ENCODE measurements at places on chromosomes 12 and 14.

GRCh38 chr14:80465546-80466220 lies 254.4 kb upstream of the DIO2 start:
- DNase-seq, result no peak

DNA sequence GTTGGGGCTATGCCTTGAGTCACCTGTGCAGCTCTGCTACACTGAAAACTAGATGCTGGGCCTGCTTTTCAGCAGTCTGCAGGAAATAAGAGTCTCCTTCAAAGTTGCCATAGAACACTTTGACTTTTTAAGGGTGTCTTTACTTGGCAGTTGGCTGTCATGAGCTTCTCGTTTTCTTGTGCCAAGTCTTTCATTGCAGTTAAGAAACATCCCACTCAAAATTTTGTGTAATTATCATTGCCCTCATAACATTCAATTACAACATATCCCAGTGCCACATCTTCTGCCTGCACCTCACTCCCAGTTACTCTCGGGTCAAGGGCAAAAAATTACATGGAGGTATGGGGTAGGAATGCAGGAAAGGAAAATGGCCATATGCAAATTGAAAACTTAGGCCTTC lies 29.1 kb downstream of the GPR65 start:
- no peak for DNase-seq

DNA sequence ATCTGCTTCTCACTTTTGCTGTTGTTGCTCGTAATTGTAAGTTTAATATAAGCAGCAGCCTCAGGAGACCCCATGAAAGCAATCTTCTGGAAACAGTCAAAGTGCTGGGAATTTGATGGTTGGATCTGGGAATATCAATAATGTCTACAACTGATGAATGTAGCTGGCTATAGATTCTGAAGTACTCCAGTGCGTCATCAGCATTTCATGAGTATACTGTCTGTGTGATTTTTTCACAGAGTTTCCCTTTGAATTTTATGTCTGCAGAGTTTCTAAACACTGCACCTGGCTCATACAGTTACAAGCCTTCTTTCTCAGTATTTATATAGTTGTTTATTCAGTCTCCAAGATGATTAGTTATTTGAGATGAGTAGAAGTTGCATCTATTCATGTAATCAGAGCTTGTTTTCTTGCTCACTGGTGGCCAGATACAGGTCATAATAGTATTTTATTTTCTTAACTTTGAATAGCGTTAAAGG lies 222.3 kb downstream of the RAD51B start:
- no peak for DNase-seq

GRCh38 chr14:69260190-69260860 lies 367 bp downstream of the GALNT16 start:
- DNase-seq, result no peak

- DNase-seq, result no peak
These were observed 52.3 kb upstream of the RD3L start for GRCh38 chr14:103994535-103995184.

GRCh38 chr12:52865090-52865944 lies 16.5 kb upstream of the KRT78 start:
- no peak for DNase-seq

DNA sequence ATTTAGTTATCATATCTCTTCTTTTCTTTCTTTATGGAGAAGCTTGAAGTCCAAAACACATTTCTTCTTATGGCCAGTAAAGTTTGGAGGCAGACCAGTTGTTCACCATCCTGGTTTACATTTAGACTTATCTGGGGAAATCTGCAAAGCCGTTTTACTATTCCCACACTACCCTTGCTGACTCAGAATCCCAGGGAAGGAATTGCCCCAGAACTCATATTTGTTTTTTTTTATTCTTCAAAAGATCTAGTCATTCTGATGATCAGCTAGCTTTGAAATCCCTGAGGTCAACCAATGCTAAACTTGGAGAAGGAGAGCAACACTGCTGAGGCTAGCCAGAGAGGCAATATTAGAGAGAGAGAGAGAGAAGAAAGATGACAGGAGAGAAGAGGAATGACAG lies 12.3 kb upstream of the LMO3 start:
- no peak for DNase-seq

- no peak for DNase-seq
These were observed 1.8 kb downstream of the PTPN6 start for GRCh38 chr12:6952863-6953441.

- DNase-seq, result no peak
These were observed 3.3 kb downstream of the ARHGAP9 start for GRCh38 chr12:57476162-57476992.

GRCh38 chr12:4164188-4164558 lies 109.4 kb upstream of the CCND2 start:
- no peak for DNase-seq

DNA sequence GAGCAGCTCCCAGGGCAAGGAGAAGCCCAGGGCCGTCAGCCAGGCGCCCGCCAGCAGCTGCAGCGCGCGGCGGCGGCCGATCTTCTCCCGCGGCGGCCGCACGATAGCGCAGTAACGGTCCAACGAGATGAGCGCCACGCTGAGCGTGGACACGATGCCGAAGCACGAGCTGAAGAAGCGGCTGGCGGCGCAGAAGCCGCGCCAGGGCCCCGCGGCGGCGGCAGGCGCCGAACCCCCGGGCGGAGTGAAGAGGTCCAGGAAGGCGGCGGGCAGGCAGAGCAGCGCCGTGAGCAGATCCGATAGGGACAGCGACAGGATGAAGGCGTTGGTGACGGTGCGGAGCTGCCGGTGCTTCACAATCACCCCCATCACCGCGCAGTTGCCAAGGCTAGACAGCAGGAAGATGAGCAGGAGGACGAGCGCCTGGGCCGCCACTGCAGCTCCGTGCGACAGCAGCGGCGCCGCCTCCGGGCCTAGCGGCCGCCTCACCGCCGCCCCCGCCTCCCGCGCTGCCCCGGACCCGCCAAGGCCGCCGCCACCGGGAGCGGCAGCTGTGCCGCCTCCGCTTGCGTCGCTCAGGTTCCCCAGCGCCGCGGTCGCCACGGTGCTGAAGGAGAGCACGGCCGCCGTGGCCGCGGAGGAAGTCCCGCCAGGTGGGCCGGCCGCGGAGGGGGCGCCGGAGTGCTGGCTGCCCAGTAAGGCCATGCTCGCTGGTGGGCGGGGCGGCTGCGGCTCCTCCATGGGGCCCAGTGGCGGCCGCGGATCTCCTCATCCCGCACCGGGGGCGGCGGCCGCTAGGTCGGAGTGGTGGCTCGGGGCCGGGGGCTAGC lies 479 bp downstream of the GPR135 start:
- DNase-seq, result no peak

GRCh38 chr12:47803191-47803875 lies 16.4 kb downstream of the HDAC7 start:
- DNase-seq, result no peak

DNA sequence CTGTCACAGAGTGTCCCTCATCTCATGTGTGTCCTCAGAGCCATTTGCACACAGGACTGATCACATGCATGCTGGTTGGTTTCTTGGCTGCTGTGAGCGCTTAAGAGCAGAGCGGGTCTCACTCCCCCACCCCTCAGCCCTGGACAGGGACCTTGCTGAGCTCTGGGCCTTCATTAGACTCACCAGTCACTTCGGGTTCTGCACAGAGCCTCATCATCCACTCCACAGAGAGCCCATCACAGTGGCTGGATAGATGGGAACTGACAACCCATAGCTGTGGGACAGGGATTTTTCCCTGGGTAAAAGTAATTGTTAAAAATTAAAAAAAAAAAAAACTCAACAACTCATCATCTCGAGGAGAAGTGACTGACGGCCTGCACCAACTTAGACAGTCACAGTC lies 8.2 kb downstream of the GLRX5 start:
- DNase-seq, result no peak

DNA sequence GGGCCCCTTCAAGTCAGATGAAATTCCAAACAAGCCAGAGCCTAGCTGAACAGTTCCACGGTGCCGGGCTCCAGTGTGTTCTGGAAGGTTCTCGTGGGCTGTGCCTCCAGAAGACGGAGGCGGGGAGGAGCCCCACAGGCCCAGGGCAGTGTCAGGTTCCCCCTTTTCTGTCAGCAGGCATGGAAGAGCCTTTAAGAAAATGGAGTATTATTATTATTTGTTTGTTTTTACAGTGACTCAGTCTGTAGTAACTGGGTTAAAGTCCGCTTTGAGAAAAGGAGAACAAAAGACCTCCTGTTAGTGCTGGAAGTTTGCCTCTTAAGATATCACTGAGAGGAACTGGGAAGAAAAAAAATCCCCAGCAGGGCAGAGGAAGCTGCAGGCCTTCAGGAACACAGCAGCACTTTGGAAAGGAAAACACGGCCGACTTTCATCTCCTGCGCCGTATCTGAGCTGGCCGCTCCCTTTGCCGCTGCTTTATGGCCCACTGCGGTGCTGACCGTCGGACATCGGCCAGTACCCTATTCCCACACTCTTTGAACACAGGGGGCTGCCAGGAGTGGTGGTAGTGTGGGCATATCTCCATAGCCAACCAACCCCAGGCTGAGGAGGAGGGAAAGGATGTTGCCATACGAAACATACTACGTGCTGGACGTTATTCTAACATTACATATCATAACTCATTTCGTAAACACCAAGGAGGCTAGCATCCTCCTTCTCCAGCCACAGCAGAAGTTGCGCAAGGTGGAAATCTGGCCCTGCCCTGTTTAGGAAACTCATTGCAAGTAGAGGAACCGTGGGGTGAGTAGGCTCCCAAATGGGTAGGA lies 194.0 kb downstream of the ZFP36L1 start:
- DNase-seq, result no peak

DNA sequence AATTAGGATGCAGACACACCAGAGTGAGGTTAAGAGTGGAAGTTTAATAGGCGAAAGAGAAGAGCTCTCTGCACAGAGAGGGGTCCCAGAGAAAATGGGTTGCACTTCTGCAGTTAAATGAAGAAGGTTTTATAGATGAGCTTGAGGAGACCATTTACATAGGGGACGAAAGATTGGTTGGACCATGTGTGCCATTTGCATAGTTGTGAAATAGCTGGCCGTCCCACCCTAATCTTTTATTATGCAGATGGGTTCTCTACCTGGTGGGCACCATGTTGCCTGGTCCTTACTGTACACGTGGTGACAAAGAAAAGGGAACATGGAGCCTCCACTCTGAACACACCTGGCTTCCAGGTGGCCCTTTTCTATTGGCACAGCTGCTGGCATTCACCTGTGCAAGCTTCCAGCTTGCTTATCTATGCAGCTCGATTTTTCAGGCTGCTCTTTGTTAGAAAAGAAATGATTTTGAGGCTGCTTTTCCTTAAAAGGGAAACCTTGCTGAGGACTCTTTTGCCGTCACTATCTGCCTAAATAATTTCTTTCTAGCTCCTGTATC lies 67.1 kb upstream of the SRSF5 start:
- no peak for DNase-seq

GRCh38 chr14:79949906-79950305 lies 261.4 kb downstream of the DIO2 start:
- DNase-seq, result no peak

- no peak for DNase-seq
These were observed 20.5 kb upstream of the FBRSL1 start for GRCh38 chr12:132469423-132469822.

DNA sequence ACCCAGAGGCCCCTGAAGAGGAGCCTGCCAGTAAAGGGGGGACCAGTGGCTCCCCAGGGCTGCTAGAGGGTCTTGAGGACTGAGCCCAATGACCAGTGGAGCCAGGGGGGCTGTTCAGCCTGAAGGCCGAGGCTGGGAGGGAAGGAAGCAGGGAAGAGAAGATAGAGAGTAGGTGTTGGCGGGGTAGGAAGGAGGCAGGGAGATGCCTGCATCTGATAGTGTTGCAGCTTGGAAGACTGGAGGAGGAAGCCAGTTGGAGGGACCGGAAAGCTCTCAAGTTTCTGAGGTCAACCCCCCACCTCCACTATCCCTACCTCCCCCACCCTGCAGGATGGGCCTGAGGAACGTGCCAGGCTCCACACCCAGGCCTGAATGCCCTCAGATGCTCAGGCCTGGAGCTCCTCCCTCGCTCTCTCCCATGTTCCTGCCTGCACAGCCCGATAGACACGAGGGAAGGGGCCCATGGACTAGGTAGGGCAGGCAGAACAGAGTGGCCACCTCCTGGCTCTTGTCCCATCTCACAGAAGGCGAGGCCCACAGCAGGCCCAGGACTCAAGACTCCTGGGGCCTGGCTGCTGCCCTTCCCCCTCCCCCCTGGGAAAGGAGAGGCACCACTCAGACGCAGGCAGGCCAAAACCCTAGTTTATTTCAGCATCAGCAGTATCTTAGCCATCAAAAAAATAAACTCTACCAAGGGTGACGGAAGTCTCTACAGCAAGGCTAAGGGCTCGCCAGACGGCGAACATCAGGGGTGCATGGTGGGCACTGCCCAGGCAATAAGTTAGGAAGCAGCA lies 3.4 kb downstream of the CKB start:
- no peak for DNase-seq

GRCh38 chr12:6832125-6832524 lies 3.9 kb downstream of the P3H3 start:
- no peak for DNase-seq

- DNase-seq, result no peak
These were observed 1.1 kb downstream of the GPHN start for GRCh38 chr14:66508846-66509621.

DNA sequence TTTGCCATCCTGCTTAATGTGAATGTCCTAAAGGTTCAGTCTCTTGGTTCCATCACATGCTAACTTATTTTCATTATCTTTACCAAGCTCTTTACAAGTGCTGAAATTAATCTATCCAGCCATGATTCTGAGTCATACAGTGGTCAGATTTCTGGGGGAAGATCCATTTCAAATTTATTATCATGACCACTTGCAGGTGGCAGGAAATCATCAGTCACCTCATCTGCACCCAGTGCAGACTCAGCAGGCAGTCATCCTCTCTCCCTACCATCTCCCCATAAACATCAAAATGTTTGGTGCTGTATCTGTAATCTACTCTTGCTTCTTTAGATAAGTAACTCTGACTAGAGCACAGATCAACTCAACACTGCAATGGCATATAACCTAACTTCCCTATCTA lies 23.5 kb downstream of the ATG14 start:
- no peak for DNase-seq

DNA sequence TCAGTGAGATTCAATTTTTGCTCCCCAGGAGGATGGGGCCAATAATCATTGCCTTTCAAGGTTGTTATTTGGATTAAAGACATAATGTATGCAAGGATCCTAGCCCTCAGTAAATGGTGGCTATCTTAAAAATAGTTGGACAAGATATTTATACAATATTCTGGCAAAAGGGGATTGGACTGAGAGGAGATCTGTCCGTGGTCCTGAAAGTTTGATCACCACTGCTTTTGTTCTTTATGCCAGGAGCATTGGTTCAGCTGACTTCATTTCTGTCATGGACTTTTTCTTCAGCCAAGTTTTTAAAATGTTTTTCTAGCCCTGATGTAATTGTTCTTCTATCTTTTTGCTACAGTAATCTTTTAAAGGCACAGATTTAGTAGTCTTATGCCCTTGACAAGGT lies 70.2 kb upstream of the TCL1A start:
- DNase-seq, result no peak

- no peak for DNase-seq
These were observed 28.3 kb upstream of the ZFP36L1 start for GRCh38 chr14:68820999-68821683.

GRCh38 chr14:61125867-61126572 lies 145.0 kb downstream of the SLC38A6 start:
- peak; percentile 25 for DNase-seq

Measured in NCI-H1417 treated with DMSO at 0.1 percent for 48 hours (cell line).